ENCODE measurements at places on chromosomes 4 and X. TPM values are rescaled to one million over a fixed set of nuclear protein-coding genes. Genes with fewer than 3 reads are reported as not detected.
A peak's percentile ranks its signal among the peaks of the same experiment; 100 is the strongest.

DNA sequence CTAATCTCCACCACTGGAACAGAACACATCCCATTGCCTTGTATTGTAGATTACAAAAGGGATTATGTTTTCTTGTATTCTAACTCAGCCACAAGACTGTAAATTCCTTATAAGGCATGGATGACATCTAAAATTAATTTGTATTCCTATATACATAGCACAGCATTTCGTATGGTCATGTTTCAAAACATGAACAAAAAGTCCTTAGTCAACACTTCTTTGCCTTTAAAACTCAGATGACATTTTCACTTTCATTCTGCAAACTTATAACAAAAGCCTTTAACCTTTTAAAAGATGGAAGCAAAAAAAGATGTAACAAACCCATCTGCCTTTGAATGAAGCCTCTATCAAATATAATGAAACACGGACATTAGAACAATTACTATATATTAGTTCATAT is 181.3 kb downstream of the IQCM start:
- DNase-seq = no peak

DNA sequence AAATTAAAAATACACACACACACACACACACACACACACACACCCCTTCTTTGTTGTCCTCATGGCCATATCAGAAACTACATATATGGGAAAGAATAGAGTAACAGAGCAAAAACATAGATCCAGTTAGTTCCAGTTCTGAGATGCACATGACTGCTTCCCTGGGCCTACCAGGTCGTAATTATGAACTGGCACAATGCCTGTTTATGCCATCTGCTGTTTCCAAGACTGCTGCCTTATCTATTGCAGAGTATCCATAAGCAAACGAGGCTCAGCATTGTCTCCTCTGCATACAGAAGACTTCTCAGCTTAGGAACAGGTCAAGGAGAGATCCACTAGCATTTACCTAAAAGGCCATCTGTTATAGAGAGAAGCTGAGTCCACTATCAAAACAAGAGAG is 789.0 kb downstream of the TECRL start:
- no peak for DNase-seq

DNA sequence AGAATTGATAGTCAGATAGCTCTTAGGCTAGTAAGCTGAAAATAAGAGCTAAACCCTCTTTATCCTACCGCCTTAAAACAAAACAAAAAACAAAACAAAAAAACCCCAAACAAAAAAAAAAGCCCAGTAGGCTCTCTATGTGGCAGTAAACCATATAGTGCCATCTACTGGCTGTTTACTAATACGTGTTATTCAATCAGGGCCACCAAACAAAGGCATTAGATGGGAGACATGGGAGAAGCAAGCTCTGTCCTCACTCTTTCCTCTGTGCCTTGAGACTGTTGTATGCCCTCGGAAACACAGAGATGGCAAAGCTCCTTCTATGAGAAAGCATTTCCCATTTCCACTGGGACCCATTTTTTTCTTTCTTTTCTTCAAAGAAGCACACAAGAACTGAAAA is 148.8 kb upstream of the MID1 start:
- DNase-seq = no peak

DNA sequence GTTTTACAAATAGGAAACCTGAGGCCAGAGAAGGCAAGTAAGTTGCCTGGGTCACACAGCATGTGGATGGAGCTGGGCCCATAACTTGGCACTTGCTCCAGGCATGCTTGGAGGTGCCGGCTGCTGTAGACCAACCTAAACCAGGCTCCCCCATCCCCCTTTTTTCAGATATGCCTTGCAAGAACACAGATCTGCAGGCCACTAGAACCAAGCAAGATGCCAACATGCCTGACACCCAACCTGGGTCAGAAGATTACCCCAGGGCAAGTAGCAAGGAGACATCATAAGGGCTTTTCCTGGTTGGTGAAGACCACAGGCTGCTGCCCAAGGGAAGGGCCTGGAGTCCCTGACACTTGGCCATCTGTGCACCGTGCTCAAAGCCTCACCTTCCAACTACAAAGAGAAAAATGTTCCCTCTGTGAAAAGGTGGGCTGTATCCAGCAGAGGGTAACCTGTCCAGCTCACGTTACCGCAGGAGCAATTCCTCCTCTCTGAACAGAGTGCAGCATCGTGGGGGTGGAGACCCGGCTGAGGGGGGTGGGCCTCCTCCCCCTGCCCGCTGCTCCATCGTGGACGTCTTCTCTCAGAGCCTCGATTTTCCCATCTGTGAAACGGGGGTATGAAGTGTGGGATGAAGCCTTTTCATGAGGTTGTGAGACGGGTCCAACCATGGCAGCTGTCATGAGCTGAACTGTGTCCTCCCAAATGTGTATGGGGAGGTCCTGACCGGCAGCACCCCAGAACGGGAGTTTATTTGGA is 23.0 kb downstream of the HMX1 start:
- peak; percentile 63 for DNase-seq

DNA sequence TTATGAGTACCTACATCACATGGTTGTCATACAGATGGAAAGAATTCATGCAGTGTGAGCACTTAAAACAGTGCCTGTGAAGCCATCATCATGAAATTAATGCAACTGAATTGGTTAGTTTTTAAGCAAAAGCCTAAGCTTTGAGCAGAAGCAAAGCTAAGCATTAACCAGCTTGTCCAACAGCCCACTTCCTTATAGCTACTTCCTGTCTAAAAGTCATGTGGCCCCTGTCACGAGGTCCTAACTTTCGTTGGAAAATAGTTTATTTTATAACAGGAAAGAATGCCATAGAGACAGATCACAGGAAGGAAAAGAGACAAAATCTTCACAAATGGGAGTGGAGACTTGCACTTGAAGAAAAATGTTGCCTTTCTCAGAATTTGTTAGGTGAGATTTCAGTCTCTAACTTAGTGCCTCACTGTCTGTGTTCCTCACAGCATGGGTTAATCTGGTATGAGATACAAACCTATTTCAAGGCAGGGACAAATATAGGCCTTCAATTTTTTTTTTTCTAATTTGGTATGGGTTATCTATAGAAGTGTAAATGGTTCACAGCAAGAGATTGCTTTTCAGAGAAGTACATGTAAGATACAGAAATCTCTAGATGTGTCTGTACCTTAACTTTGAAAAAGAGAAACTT is 27.7 kb upstream of the VCX start:
- DNase-seq = no peak

- DNase-seq = no peak
Measured at GRCh38 chr4:62550121-62550520, 1350.0 kb downstream of the ADGRL3 start.

DNA sequence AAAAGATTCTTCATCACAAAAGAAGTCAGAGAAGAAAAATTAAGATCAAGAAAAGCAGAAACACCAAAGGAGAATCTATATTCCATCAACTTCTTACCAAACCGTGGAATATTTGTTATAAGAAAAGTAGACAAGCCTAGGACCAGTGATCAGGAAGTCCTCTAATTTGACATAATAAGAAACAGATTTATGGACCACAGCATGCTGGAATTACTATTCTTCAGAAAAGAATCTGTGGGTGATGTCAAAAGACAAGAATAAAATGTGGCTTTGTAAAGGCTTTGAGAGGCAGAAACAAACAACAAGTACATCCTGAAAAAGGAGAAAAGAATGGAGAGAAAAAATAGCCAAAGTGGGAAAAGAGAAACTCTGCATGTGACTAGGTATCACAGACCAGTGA is 123.3 kb downstream of the SLC10A7 start:
- no peak for DNase-seq

DNA sequence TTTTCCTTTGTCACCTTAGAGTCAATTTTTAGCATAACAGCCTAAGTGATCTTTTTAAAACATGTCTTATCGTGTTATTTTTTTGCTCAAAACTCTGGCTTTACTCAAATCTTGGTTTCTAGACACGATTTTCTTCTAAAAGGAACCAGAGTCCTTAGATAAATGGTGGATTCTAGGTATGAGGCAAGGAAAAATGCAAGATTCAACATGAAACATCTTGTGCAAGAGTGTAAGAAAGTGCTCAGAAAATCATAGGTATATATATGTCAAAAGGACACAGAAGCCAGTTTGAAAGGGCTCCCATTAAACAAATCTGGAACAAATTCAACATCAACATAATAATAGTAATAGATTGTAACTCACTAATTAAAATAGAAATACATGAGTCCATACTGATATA is 8.1 kb upstream of the ADGRG4 start:
- DNase-seq = no peak

GRCh38 chr4:80452768-80453167 is 117.2 kb downstream of the CFAP299 start:
- no peak for DNase-seq

DNA sequence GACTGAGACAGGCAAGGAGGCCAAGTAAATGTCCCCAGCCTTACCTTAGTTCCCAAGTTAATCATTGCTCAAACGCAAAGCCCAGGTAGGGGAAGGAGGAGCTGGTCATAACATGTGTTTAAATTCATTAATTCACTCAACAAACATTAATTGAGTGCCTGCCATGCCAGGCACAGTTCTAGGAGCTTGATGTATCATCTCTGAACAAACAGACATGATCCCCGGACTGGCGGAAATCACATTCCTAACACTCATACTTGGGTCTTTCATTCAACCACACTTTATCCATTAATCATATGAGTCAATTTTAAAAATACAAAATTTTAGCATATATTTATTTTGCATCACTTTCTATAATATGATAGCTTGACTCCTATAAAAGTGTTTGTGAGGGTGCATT is 335.3 kb upstream of the NOCT start:
- DNase-seq = no peak

- DNase-seq = no peak
Measured at GRCh38 chr4:8533274-8533865, 46.8 kb upstream of the GPR78 start.

DNA sequence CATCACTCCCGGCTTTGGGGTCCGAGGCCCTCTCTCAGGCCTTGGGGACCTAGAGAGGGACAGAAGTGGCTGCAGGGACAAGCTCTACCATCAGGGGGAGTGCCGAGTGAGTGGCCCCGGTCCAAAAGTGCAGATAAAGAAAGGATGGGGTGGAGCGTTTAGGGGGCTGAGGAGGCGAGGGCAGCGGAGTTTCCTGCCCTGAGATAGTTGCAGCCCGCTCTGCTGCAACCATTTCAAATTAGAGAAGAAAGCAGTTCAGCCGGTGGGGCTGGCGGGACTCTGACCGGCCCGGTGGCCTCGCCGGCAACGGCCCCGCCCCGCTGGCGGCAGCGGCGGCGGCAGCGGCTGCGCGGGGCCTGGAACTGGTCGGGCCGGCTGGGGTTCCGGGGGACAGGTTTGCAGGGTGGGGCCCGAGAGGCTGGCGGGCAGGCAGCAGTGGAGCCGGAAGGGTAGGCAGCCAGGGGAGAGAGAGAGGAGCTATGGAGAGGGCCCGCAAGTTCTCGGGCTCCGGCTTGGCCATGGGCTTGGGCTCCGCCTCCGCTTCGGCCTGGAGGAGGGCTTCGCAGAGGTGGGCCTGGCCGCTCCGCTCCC is 7.6 kb downstream of the DLG3 start:
- DNase-seq = no peak

DNA sequence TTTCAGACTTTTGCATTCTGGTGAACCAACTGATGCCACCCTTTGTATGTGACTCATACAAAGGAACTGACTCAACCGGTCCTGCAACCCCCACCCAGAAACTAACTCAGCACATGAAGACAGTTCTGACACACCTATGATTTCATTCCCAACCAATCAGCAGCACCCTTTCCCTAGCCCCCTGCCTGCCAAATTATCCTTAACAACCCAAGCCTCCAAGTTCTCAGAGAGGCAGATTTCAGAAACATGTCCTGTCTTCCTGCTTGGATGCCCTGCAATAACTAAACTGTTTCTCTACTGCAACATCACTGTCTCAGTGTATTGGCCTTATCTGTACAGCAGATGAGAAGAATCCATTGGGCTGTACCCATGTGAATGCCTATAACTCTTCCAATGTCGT is 284.7 kb downstream of the CAMK2D start:
- no peak for DNase-seq

- DNase-seq = peak; percentile 42
Measured at GRCh38 chrX:72009731-72010130, 99.1 kb downstream of the NHSL2 start.

- no peak for DNase-seq
Measured at GRCh38 chrX:11010476-11010875, 100.7 kb upstream of the HCCS start.

GRCh38 chr4:158788516-158788915 is 19.7 kb downstream of the FNIP2 start:
- DNase-seq = no peak

DNA sequence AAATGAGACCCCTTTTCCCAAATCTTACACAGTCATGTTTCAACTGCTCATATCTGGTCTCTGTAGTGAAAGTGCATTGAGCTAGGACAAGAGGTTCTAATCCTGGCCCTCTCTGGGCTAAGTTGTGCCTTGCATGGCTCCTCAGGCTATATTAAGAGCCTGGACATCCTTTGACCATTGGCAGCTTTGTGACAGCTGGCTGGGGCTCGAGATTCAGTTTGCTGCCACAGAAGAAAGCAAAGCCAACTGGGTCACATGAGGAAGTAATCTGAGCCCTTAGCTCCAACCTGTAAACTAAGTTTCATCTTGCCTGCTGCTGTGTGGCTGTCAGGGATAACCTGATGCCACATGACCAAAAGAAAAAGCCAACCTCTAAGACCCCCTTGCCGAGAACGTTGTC is 51.8 kb upstream of the JADE1 start:
- DNase-seq = no peak

- DNase-seq = no peak
Measured at GRCh38 chrX:80550722-80551121, 130.5 kb downstream of the TENT5D start.

DNA sequence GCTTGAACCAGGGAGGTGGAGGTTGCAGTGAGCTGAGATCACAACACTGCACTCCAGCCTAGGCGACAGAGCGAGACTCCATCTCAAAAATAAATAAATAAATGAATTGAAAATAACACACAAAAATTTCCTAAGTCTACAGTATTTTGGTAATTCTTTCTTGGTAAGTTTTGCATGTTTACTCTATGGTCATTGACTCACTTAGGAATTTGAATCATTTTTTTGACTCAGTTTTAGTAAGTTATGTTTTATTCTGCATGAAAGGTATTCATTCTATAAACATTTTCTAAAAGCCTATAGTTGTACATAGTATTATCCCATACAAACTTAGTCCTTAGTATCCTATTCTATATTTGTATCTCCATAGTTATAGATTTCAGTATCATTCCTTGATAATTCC is 772.9 kb upstream of the SLIT2 start:
- no peak for DNase-seq

The ADH7 gene
- not detected for total RNA-seq

The CXCL9 gene
- not detected for total RNA-seq

The PRAF2 gene
- total RNA-seq = 55.3 TPM

The FAM241A gene
- total RNA-seq = 0.19 TPM

The PNMA6A gene
- 1.6 TPM for total RNA-seq

The CCKAR gene
- total RNA-seq = not detected

The NOX1 gene
- total RNA-seq = not detected

The OTUD5 gene
- total RNA-seq = 57.4 TPM

The CSAG2 gene
- total RNA-seq = not detected

Data from osteocyte (in vitro differentiated cells).